AML-193 (cell line): ENCODE measurements at places on chromosomes 3 and 15.
A peak's percentile ranks its signal among the peaks of the same experiment; 100 is the strongest.

DNA sequence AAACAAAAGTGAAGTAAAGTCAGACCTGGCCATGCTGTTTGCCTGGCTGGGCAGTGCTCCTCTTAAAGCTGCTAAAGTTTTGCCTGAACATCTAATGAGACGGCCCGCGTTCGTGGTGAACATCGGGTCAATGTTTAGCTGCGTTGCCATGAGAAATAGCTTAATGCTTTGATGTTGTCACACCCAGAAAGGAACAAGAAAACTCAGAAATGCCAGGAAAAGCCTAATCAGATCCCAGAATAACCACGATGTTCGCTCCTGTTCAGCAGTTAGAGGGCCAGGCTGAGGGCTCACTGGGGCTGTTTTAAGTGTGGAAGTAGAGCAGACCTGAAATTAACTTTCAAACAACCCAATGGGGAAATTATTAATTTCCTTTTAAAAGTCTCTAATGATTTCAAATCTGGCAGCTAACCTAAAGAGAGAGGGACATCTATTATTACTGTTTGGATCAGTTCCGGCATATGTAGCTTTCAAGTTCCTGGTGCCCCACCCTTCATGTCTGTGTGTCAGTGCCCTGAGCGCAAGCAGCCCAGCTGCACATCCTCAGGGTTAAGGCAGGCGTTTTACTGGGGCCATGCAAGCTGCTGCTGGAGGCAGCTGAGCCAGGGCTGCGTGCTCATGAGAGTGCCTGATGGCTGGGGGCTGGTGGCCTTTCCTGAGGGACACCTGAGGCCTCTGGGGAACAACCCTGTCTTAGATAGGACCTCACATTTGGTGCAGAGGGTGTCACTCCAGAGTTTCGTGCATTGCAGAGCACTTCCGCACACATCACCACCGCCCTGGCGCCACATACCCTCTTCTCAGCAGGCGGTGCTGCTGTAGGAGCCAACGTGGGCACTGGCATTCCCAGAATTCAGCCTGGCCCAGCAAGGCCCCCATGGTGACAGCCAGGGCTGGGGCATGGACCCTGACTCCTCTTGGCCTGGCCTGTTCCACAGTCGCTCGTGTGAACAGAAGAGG is 76.6 kb downstream of the LRRK1 start:
- DNase-seq = no peak

DNA sequence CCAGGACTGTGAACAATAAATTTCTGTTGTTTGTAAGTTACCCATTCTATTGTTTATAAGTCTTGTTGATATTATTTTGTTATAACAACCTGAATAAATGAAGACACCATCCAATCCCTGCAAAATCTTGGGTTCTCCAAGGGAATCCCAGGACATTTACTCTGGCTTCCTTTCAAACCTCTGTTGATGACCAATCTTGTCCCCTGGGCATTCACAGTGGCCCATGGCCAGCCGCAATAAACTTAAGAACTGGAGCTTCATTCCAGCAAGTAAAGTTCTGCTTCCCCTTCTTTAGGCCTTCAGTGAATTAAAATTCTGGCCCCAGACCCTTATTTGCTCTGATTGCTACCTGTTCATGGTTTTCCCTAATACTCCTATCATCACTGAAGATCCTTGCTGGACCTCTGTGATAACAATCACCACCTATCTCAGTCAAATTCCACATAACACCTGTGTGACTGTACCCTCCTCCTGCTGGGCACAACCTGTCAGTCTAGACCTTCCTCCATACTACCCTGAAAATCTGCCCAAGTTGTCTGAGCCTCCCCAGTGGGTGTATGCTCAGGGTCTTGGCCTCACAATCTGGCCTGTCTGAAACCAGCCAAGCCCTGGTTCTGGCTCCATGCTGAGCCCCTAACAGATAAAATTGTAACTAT is 153.1 kb downstream of the SEMA6D start:
- no peak for DNase-seq

GRCh38 chr15:99729920-99730319 is 3.3 kb downstream of the LYSMD4 start:
- DNase-seq = no peak

- DNase-seq = no peak
Measured at GRCh38 chr3:43997788-43998369, 243.8 kb upstream of the TOPAZ1 start.

DNA sequence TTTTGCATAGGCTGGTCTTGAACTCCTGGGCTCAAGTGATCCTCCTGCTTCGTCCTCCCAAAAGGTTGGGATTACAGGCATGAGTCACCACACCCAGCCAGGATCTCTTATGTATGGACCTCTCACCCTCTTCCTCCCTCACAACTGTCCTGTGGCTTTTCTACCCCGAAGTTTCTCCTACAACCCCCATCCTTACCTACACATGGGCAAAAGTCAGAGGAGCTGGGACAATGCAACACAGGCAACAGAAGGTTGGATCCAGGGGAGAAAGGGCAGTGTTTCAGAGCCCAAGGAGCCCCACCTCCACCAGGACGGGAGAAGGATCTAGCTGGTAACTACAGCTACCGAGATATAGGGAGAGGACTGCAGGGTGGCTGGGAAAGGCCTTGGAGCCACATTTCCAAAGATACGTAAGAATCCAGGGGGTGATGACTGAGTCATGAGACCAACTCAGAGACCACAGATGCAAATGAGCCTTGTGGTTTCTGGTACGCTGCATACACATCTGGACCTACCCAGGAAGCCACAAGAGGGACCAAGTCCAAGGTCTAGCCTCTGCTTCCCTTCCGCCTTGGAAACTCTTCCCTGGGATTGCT is 13.6 kb downstream of the IGDCC4 start:
- no peak for DNase-seq

- DNase-seq = no peak
Measured at GRCh38 chr15:78069462-78070029, 8.0 kb downstream of the TBC1D2B start.

DNA sequence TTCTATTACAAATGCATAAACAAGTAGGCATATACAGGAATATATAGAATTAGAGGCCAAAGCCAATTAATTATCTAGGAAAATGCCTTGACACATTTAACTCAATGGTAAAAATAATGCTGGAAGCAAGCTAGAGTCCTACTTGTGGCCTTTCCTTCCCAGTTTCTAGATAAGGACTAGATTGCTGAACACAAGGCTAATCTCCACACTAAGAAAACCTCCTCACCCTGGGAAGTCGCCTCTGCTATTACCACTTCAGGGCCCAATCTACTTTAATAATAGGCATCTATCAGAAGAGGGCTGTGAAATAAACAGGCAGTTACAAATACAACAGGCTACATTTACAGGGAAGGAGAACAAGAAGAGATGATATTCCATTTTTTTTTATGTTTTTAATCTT is 80.5 kb upstream of the PRICKLE2 start:
- no peak for DNase-seq

- DNase-seq = no peak
Measured at GRCh38 chr3:33758864-33759263, 39.6 kb upstream of the PDCD6IP start.

DNA sequence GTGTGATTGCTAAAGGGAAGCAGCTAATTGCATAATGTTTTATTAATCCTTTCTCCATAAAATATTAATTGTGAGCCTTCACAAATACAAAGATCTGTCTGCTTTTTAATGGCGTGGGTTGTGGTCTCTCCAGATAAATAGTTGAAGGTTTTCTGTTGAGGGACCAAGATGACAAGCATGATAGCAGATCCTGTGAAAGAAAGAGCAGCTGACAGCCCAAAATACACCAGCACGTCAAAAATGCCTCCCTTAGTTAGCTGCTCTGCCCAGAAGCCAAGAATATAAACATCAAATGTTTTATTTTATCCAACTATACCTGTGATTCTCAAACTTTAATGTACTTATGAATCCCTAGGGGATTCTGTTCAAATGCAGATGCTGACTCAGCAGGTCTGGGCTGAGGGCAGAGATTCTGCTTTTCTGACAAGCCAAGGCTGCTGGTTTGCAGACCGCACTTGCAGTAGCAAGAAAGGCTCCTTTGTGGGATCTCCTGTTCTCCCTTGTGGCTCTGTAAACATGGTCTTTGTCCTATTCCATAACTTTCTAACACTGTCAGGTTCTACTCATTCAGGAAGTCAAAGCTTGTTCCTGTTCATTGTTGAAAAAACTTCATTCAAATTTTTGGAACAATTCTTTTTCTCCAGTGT is 119.1 kb upstream of the SLC25A36 start:
- no peak for DNase-seq

- DNase-seq = peak; percentile 33
Measured at GRCh38 chr3:71726146-71726545, 944 bp upstream of the EIF4E3 start.

- no peak for DNase-seq
Measured at GRCh38 chr3:115792206-115792955, 169.1 kb downstream of the GAP43 start.

DNA sequence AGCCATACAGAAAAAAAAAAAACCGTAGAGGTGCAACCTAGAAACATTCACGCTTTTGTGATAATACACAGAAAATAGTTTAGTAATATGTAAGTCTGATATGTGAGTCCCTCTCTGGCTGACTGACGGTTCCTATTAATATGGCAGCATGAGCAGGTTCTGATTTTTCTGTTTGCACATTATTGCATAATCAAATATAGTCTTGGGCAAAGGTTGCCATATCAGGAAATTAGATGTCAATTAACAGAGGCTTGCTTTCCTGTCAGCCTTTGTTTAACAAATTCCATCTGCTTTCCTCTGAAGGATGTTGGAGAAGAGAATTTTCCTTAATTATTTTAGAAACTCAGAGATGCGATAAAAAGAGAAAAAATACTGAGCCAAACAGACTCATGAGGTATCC is 14.8 kb downstream of the GABRB3 start:
- no peak for DNase-seq

DNA sequence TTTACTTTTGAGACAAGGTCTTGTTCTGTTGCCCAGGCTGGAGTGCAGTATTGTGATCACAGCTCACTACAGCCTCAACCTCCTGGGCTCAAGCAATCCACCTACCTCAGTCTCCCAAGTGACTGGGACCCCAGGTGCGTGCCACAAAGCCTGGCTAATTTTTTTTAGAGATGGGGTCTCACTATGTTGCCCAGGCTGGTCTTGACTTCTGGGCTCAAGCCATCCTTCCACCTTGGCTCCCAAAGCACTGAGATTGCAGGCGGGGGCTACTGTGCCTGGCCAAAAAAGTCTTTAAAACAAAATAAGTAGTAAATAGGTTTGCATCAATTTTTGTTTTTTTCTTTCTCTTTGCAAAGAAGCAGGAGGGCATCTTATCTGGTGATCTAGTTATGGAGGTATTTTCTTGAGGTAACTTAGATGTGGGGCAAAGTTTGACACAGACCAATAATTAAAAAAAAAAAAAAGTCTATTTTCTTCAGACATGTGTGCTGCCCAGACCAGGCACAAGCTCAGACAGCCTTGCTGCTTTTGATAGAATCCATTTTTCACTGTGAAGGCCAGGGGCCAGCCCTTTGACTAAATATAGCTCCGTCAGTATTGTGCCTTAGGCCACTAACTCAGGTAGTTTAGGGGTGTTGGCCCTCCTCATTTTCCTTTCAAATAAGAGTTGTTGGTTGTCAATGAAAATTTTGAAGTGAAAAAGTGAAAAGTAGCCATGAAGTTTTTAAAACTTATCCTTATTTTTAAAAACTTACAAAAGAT is 2.5 kb downstream of the ARL6IP5 start:
- DNase-seq = no peak

DNA sequence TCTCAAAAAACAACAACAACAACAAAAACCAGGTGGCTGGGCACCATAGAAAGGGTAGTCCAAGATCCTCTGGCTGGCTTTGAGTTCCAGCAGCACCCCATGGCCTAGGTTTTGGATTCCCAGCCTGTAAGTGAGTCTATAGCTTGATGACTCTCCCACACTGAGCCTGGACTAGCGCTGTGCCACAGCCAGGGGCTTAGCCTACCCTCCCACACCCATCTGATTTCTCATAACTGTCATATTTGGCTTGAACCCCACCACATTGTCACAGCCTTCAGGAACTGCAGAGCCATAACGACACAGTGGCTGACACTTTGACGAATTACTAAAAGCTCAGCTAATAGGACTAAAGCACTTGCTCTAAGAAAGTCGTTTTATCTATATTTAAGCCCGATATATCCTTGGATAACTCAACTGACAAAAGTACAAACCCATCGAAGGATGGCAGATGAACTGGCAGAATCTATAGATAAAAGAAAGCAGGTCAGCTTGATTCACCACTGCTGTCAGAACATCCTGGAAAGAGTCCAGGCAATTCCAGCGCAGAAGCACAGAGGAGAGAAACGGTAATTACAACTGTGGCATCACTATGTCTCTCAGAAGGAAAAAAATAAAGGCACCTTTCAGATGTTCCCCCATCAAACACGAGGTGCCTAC is 62.1 kb downstream of the HOMER2 start:
- no peak for DNase-seq

- DNase-seq = no peak
Measured at GRCh38 chr3:56458496-56459103, 9.7 kb downstream of the ERC2 start.

GRCh38 chr3:17057321-17057720 is 172.6 kb downstream of the PLCL2 start:
- DNase-seq = no peak

GRCh38 chr15:60649845-60650548 is 171.1 kb upstream of the ICE2 start:
- DNase-seq = no peak

GRCh38 chr15:75349851-75350588 is 3.2 kb downstream of the NEIL1 start:
- peak; percentile 70 for DNase-seq

- DNase-seq = no peak
Measured at GRCh38 chr3:176796371-176796770, 400.9 kb downstream of the TBL1XR1 start.

DNA sequence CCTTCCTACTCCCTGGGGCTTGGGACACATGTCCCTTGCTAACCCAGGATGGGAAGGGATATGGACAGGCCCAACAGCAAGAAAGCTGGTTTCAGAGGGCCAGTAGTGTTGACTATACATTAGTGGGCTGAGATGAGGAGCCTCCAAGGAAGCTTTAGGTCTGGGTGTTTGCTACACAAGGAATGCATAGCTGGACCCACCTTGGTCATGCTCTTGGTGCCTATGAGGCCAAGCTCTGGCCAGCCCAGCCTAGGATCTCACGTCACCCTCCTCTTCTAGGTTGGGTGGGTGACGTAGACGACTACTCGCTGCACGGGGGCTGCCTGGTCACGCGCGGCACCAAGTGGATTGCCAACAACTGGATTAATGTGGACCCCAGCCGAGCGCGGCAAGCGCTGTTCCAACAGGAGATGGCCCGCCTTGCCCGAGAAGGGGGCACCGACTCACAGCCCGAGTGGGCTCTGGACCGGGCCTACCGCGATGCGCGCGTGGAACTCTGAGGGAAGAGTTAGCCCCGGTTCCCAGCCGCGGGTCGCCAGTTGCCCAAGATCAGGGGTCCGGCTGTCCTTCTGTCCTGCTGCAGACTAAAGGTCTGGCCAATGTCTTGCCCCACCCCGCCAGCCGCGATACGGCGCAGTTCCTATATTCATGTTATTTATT is 653 bp upstream of the WDR6 start:
- DNase-seq = no peak

DNA sequence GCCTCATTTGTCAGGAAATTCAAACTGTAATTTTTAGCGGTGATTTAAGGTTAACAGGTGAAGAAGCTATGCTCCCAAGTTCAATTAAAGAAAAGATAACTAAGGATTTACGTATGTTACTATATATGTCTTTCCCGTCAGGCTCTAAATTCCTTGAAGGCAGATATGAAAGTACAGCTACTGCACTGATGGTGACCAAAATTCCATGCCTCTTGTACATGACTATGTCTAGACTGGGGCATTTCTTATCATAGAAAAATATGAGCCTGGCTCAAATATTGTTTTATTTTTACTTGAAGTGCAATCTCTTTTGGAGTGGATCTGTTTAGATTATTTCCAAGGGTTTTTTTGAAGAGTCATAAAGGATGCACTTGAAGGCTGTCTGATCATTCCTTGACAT is 647.1 kb upstream of the KCNMB2 start:
- DNase-seq = no peak

- DNase-seq = no peak
Measured at GRCh38 chr15:31001702-31002101, 10.3 kb upstream of the MTMR10 start.
